ENCODE measurements at places on chromosomes 13 and 19. TPM values are rescaled to one million over a fixed set of nuclear protein-coding genes. Genes with fewer than 3 reads are reported as not detected.

LGALS7 gene
- not detected for total RNA-seq

GPR4 gene
- total RNA-seq, result not detected

KIR2DL3 gene
- not detected for total RNA-seq

CCDC8 gene
- total RNA-seq, result 12.8 TPM

ZNF223 gene
- total RNA-seq, result 6.2 TPM

CEACAM16 gene
- total RNA-seq, result not detected

HAUS8 gene
- total RNA-seq, result 1.3 TPM

PRR20C gene
- not detected for total RNA-seq

CEBPA gene
- total RNA-seq, result 0.97 TPM

GATAD2A gene
- total RNA-seq, result 51.9 TPM

TMEM161A gene
- 14.3 TPM for total RNA-seq

SRRM5 gene
- not detected for total RNA-seq

ZNF813 gene
- 4.1 TPM for total RNA-seq

LAIR2 gene
- not detected for total RNA-seq

ATP8A2 gene
- total RNA-seq, result under 0.01 TPM

KIR3DL1 gene
- not detected for total RNA-seq

ACTL9 gene
- not detected for total RNA-seq

LIM2 gene
- total RNA-seq, result not detected

PRODH2 gene
- total RNA-seq, result not detected

ZNF568 gene
- total RNA-seq, result 16.5 TPM

MUC16 gene
- not detected for total RNA-seq

RDH8 gene
- not detected for total RNA-seq

KLHL1 gene
- total RNA-seq, result not detected

PSG1 gene
- 17.2 TPM for total RNA-seq

SIGLEC5 gene
- not detected for total RNA-seq

NUCB1 gene
- 269 TPM for total RNA-seq

NRTN gene
- not detected for total RNA-seq

CFAP97D2 gene
- not detected for total RNA-seq

ZNF677 gene
- total RNA-seq, result 29.4 TPM

SHD gene
- not detected for total RNA-seq

NLRP11 gene
- total RNA-seq, result under 0.01 TPM

SOX21 gene
- total RNA-seq, result not detected

ZNF382 gene
- total RNA-seq, result 12.9 TPM

ZSCAN1 gene
- total RNA-seq, result not detected

NCR1 gene
- not detected for total RNA-seq

COL4A1 gene
- 51.3 TPM for total RNA-seq

PSG3 gene
- total RNA-seq, result not detected

PLK5 gene
- total RNA-seq, result under 0.01 TPM

ZNF302 gene
- 18.0 TPM for total RNA-seq

ZNF729 gene
- not detected for total RNA-seq

SELENOV gene
- total RNA-seq, result not detected

SLC10A2 gene
- total RNA-seq, result not detected

CBARP gene
- total RNA-seq, result 4.2 TPM

All from hair follicle dermal papilla cell (primary cell).